ENCODE measurements at places on chromosomes 6 and 20.

GRCh38 chr6:160507420-160507819, 156.7 kb downstream of the LPA start:
- DNase-seq: no peak

DNA sequence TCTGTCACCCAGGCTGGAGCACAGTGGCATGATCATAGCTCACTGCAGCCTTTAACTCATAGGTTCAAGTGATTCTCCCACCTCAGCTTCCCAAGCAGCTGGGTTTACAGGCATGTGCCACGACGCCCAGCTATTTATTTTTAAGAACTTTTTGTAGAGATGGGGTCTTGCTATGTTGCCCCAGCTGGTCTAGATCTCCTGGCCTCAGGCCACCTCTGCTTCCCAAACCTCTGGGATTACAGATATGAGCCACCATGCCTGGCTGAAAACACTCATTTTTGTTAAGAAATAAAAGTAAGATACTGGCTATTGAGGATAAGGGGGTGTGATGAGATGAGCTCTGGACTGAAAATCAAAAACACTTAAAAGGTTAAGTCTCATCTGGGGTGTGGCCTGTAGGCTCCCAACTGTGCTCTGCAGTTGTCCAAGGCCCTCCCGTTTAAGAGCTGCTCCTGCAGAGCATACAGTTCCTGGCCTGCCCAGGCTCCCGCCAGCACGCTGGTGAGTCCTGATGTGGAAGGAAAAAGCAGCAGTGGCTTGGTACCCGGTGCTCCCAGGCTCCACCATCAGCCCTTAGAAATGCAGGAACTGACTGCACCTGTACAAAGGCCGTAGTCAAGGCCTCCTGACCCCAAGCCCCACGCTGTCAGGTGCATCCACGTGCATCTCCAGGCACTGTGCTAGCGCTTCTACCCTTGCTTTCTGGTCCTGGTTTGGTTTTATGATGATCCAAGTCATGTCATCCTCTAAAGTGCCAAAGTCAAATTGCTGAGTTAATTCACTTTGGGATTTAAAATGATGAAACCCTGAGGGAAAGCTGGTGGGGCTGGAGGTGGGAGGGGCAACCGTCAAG, 111.5 kb downstream of the TMEM242 start:
- DNase-seq: no peak

DNA sequence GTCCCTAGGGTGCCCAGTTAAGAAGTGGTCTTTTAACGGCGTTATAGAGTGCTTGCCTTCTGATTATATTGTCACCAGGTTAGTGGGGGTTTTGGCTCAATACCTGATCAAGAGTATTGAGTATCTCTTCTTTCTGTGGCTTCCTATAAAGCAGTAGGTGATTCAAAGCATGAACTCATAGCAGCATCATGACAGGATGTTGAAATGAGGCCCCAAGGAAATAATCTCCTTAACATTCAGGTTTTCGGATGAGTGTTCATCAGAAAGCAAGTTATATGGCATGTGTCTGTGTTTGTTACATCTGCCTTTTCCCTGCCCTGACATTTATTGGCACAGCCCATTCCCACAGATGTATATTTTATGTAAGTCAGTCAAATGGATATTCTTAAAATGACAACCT, 301.0 kb downstream of the FARS2 start:
- DNase-seq: no peak

DNA sequence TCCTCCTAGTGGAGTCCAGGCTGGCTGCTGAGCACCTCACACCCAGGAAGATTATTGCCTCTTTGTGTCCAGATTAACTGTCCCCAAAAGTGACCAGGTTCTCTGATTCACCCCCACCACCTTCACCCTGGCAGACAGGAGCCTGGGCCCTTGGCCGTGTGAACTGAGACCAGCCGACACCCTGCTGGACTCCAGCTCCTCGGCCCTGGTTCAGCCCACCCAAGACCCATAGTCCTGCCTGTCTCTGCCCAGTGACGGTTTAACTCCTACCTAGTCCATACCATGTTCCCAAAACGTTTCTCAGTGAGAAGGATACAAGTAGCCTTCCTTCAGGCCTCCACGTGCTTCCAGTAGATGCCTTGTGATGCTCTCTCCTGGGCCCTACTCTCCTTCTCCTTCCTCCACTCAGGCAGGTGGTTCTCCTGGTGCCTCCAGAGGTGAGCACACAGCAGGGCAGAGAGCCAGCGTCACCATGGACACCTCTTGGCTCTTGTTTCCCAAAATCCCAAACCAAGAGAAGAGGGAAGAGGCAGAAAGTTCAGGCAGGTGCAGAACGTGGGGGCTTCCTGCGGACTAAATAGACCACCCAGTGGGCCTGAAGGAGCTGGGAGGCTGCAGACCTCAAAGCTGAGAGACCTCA, 134.4 kb upstream of the CST7 start:
- no peak for DNase-seq

DNA sequence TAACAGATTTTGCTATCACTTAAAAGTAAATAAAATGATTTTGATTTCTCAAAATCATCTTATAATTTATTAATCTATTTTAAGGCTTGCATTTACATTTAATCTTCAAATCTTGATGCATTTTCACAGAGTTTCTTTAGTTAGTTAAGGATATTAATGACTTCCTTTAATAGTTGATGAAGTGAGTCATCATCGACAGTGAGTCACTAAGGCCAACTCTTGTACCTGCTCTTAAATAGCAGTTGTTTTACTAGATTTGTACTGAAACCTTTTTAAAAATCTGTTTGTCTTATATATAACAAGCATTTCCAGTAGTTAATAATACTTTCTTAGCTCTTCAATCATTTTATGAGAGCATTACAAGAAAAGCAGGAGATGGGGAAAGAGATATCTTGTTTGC, 191.7 kb downstream of the ESR1 start:
- no peak for DNase-seq

Measured in adrenal gland (tissue), 19 donors.